Occipital lobe (tissue), 3 donors: ENCODE measurements at places on chromosomes 5 and 9. TPM values are rescaled to one million over a fixed set of nuclear protein-coding genes. Genes with fewer than 3 reads are reported as not detected.
A peak's percentile ranks its signal among the peaks of the same experiment; 100 is the strongest.

DNA sequence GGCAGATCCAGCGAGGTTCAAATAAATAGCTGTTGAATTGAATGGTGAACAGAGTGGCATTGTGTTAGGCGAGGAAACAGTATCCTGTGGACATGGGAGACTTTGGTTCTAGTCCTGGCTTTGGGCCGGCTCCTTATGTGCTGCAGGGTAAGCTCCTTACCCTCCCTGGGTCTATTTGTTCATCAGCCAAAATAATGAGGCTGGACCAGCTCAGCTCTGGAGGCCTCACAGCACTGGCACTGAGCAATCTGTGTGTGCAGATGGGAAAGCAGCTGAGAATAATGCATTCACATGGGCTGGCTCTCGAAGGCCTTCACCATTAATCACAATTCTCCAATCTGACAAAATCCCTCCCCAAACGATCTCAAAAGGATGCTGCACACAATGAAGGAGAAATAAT is 81.9 kb downstream of the APBA1 start:
- DNase-seq = no peak

GRCh38 chr5:69364414-69364813 is 4.9 kb downstream of the AK6 start:
- DNase-seq = no peak

DNA sequence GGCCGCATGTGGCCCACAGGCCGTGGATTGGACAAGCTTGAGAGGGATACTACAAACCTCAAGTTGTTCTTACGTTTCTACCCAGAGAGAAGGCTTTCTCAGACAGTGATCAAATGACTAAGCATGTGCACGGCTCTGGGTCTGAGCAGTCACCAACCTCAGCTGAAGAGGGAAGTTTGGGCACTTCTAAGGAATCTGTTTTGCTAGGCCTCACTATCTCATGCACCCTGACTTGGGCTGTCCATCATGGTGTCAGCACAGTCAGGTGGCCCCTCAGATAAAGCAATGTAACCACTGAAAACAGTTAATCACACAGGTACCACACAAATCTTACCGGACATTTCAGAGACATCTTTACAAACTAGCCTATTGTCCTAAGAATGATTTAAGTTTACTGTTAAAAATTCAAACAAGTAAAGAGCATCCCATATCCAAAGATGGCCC is 24.6 kb downstream of the CSF2 start:
- DNase-seq = no peak

- DNase-seq = no peak
These were observed 117.6 kb downstream of the SPOCK1 start for GRCh38 chr5:137381555-137381954.

DNA sequence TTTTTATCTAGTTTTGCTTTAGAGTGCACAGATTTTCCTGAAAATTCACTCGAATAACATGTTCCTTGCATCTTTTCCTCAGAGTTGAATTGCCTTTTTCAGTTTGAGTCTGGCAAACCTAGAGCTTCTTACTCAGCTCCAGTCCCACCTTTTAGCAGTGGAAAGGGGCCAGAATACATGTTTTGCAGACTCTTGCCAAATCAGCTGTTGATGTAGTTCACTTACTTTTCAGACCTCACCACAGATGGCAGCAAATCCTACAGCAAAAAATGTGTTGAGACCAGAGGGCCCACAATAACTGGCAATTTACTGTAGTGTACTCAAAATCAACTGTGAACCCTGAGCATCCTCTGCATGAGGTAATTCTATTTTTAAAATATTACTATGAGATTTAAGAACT is 545.2 kb upstream of the ACO1 start:
- no peak for DNase-seq

DNA sequence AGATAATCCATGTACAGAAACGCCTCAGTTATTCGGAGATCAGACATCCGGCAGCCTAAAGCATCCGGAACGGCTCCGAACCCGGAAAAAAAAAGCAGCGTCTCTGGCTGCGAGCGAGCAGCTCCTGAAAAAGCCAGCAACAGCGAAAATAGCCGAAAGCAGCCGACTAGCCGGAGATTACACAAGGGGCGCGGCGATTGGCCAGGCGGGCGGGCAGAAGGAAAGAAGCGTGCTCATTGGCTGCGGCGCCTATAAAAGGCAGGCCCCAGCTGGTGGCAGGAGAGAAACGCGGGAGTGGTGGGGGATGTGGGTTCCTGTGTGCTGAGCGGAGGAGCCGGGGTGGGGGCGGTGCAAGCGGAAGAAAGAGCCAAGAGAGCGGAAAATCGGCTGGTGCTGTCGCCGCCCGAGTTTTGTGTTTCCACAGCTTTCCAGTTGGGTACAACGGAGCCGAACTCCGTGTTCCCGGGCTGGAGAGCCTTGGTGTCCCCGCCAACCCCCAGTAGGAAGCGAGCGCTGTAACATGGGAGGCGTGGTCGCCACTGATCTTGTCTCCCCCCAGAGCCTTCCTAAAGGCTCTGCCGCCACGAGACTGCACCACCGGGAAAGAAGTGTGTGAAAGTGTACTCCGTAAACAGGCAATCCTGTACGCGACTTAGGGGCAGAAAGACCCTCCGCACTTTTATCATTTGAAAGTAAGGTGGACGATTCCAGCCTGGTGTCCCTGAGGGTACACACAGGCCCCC is at the start of gene ARL15:
Gene ARL15, minus strand, starts transcription at position 141 of the 743 bp plus-strand sequence.
- peak; percentile 97 for DNase-seq

DNA sequence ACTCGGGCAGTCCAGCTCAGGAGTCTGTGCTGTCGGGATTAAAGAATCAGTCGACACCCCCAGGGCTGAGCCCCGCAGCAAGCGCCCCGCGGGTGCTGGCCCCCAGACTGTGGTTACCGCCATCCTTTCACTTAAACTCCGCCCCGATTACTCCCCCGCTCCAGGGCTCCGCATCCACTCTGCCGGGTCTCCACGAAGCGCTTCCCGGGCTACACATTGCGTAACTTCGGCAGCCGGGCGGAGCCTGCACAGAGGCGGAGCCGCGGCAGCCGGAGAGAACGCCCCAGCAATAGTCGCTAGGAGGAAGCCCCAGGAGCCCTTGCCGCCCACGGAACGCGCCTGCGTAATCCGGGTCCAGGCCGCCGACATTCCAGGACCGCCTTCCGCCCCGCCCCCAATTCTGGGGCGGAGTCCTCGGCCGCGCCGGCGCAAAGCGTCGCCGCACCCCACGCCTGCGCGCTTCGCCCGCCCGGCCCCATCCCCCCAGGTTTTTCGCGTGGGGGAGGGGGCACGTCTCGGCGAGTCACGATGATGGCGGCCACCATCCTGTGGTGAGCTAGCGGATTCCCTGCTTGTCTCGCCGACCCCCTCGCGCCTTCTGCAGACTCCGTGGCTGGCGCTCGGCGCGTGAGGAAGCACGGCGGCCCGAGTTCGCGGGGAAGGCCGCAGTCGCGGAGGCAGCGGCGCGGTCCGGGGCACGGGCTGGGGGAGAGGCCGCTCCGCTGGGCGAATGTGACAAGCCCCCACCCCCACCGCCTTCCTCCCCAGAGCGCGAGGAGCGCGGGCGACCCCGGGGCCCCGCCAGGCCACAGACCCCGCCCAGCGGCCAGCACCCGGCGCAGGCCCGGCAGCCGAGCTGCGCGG is at the start of gene RAD23B:
Gene RAD23B, plus strand, starts transcription at position 521 of the 864 bp plus-strand sequence. CDS start 351 bp downstream, outside the sequence.
- peak; percentile 98 for DNase-seq

DNA sequence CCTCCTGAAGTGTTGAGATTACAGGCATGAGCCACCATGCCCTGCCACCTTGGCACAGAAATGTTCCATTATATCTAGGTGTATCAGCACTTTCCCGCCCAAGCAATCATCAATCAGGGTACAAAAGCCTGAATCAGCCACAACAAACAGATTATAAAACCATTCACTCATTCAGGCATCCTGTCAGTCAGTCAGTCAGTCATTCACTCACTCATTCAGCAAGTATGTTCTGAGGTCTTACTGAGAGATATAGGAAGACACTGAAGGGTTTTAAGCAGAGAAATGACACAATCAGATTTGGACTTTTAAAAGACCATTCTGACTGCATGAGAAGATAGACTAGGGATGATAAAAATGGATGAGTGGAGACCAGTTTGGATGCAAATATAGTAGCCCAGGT is 13.1 kb downstream of the PSMD5 start:
- DNase-seq = no peak

DNA sequence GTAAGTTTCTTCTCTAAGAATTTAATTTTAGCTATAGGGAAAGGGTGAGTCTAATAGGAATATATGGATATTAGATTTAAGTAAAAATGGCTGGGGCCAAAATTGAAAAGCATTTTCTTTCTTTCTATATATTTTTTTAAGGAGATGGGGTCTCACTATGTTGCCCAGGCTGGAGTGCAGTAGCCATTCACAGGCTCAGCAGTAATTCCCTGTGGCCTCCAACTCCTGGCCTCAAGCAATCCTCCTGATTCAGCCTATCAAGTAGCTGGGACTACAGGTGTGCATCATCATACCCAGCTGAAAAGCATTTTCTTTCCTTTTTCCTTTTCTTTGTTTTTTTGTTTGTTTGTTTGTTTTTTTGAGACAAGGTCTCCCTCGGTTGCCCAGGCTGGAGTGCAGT is 41.1 kb downstream of the CSNK1A1 start:
- DNase-seq = no peak

DNA sequence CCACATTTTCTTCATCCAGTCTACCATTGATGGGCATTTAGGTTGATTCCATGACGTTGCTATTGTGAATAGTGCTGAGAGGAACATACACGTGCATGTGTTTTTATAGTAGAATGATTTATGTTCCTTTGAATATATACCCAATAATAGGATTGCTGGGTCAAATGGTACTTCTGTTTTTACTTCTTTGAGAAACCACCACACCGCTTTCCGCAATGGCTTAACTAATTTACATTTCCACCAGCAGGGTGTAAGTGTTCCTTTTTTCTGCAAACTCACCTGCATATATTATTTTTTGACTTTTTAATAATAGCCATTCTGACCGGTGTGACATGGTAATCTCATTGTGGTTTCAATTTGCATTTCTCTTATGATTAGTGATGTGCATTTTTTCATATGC is 82.2 kb upstream of the RFX3 start:
- no peak for DNase-seq

DNA sequence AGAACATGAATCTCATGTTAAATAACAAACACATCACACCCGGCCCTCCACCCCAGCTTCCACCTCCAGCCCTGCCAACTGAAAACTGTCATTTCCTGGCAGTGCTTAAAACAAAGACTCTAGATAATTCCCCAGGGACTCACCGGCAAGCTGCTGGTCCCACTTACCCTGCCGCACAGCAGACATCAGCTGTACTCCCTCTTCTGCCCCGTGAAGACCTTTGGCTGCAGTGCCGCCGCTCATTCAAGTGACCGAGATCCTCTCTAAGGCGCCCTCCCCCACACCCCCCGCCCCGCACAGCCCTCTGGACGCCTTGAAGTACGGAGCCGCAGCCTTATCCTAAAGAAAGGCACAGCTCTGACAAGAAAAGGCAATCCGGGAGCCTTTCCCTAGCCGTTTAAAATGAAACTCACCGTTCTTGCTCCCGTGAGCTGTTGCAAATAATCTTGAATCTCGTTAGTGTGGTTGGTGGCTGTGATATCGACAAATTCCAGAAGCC is 434 bp downstream of the GLRX start:
- peak; percentile 43 for DNase-seq

- DNase-seq = no peak
These were observed 356.3 kb downstream of the CSNK1G3 start for GRCh38 chr5:123868267-123868666.

GRCh38 chr5:147177125-147177840 is 57.5 kb upstream of the STK32A start:
- DNase-seq = no peak

GRCh38 chr5:143395638-143396352 is 7.7 kb downstream of the NR3C1 start:
- DNase-seq = no peak

- no peak for DNase-seq
These were observed 20.3 kb downstream of the PAIP2 start for GRCh38 chr5:139361835-139362429.

GRCh38 chr9:115333277-115334070 is 215.5 kb upstream of the TNC start:
- no peak for DNase-seq

DNA sequence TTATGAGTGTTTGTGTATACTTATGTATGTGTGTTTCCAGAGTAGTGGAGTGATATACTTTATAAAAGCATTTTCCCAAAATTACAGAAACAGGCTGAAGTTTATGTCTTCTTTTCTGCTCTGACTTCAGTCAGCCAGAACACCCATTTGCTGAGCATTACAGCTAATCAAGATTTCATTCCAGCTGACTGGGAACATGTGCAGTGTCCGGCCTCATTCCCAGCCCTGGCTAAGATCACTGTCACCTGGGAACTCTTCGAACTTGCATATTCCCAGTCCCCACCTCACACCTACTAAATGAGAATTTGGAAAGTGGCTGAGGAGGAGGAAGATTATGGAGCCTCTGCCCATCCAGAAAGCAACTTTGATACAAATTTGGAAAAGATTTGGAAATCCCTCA is 90.8 kb upstream of the PRRC1 start:
- DNase-seq = no peak

DNA sequence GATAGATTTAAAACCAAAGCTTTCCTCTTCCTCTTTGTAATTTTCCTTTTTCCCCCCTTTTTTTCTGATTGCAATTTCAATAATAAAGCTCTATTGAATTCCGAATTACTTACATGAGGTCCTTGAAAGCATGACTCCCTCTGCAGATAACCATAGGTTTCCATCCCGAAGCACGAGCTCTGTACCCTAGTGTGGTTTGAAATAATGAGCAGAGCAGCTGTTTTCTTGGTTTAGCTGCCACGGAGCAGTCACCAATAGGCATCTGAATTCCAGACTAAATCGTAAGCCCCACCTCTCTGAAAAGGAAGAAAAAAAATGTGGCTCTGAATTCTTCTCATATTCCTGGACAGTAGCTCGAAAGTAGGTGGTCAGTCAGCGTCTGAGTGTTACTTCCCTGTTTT is 18.5 kb upstream of the GNE start:
- no peak for DNase-seq

- peak; percentile 74 for DNase-seq
These were observed 26.2 kb upstream of the GPR151 start for GRCh38 chr5:146541958-146542849.

- no peak for DNase-seq
These were observed 110.8 kb downstream of the FBXL17 start for GRCh38 chr5:108271127-108271526.

DNA sequence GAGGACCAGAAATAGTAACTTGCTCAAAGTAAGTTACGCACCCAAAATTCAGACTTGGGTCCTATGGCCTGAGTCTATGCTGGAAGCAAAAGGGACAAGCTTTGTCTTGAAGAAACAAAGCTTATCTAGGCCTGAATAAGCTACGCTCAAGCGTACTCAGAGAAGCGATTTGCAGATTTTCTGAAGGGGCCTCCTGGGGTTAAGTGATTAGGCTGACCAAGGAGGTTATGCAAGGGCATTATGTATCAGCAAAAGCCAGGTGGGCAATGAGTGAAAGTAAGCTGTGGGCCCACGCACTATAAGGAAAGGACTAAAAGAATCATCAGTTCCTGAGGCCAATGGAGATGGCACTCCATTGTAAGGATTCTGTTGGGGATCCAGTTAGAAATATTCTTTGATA is 122.1 kb downstream of the SNX18 start:
- no peak for DNase-seq

Gene ARID3C
- total RNA-seq = not detected

Gene CMYA5
- 1.2 TPM for total RNA-seq

Gene HMMR
- 3.0 TPM for total RNA-seq

Gene CTSV
- 0.94 TPM for total RNA-seq

Gene COL5A1
- 4.5 TPM for total RNA-seq

Gene OBP2B
- total RNA-seq = not detected

Gene LECT2
- total RNA-seq = not detected

Gene SLC25A51
- total RNA-seq = 121 TPM

Gene CCL21
- total RNA-seq = not detected

Gene CDH9
- total RNA-seq = 34.2 TPM

Gene CARTPT
- total RNA-seq = not detected
